ENCODE measurements at places on chromosomes 11 and 22.
A peak's percentile ranks its signal among the peaks of the same experiment; 100 is the strongest.

DNA sequence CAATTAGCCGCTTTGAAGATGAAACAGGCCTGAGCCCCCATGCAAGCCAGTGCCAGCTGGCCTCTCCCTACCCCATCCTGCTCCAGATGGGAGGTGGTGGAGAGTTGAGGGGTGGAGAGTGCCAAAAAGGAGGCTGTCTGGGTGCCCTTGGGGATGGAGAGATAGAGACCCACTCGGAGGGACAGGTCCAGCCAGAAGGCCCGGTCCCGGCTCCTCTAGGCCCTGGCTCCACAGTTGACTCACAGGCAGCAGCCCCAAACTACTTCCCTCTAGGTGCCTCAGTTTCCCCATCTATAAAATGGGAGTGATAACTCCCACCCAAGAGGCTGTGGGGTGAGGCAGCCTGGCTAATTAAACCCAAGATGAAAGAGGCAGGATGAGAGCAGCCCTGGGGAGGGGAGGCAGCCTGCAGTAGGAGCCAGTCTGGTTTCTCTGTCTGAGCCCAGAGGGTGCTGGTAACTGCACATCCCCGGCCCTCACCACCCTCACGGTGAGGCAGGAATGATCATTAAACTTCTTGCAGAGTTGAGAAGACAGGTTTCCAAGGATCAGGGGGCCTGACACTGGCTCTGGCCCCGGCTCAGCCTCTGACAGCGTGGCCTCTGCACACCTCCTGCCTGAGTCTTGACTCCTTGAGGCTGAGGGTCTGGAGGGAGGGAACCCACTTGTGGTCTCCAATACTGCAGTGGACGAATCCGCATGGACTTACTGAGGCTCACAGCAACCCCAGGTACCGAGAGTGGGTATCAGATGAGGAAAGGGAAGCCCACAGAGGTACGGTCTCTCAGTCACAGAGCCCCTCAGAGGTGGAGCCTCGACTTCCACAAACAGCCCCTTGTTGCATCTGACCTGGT is 1.4 kb upstream of the AP5B1 start:
- DNase-seq: peak; percentile 50

DNA sequence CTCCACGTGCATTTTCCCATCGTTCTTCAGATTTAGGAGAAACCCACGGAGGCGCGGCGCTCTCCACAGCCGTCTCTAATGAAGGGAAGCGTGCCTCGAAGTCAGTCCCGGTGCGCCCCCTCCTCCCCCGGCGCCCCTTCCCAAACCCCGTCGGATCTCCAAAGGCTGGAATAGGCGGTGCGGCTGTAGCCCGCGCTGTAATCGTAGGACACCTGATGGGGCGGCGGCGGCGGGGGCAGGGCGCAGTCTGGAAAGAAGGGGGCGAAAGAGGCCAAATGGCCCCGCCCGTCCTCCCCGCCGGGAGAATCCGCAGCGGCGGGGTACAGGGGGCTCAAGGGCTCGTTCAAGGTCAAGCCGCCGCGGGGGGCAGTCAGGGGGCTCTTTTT is 1.3 kb downstream of the FAM181B start:
- no peak for DNase-seq

DNA sequence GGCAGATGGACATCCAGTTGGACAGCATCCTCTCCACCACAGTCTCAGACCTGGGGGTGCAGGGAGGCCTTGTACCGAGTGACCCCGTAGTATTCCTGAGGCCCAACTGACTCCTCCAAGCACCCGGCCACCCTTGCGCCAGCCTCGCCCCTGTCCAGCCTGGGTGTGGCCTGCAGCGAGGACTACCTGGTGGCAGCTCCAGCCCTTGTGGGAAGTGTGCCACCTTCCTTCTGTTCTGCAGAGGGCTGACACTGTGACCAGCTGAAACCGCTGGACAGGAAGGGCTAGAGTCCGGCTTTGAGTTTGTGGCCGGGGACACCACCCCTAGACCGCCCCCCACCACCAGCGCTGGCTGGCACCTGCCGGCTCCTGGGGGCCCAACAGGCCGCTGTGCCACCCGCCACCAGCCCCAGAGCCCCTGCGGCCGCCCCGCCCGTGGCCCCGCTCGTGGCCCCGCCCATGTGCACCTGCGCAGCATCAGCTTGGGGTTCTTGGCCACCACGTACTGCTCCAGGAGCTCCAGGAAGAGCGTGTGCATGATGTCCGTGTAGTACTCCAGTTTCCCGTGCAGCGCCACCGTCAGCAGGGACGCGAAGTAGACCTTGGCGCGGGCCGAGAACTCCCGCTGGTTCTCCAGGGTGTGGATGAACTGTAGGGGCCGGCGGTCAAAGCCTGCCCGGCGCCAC is 10.0 kb upstream of the MAPK11 start:
- no peak for DNase-seq

- DNase-seq: peak; percentile 38
Measured at GRCh38 chr11:113506893-113507292, 31.7 kb upstream of the DRD2 start.

- DNase-seq: no peak
Measured at GRCh38 chr11:8735094-8735493, 52.5 kb downstream of the RPL27A start.

DNA sequence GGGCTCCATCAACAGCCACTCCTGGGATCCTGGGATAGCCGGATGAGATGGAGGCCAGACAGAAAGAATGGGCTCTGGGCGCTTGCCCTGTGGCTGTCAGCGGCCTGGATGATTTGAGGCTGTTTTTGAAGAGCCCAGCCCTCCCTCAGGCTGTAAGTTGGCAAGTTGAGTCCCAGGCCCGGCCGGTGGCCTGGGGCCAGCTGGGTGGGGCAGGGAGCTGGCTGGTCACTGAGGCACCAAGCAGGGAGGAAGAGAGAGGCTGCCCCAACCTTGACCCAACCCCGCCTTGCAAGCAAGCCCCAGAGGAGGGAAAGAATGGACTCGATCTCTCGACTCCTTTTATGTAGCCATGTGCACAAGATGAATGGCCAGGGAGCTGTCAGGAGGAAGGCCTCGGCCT is 34.9 kb downstream of the RIBC2 start:
- DNase-seq: no peak

DNA sequence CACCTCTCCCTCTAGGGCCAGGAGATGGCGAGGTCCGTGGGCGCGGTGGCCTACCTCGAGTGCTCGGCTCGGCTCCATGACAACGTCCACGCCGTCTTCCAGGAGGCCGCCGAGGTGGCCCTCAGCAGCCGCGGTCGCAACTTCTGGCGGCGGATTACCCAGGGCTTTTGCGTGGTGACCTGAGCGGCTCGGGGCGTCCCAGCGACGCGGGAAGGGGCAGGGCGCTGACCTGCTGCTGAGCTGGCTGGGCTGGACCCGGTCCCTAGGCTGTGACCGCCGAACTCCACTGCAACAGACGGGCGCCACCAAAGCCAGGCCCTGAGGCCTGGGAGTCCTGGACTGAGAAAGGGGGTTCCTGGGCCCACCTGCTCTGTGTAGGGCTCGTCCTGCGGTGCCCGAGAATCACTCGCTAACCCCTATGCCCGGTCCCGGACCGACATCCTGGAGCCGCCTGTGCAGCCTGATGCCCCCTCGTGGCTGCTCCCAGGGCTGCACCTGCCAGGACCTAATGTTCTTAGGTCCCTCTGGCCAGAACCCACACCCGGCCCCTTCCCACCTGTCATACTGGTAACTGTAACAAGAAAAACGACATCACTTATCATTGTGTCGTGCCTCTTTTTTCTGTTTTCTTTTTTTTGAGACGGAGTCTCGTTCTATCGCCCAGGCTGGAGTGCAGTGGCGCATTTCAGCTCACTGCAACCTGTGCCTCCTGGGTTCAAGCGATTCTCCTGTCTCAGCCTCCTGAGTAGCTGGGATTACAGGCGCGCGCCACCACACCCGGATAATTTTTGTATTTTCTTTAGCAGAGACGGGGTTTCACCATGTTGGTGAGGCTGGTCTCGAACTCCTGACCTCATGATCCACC is 15.0 kb downstream of the RHOD start:
- peak; percentile 88 for DNase-seq

- DNase-seq: no peak
Measured at GRCh38 chr11:76005756-76006155, 190.7 kb downstream of the UVRAG start.

DNA sequence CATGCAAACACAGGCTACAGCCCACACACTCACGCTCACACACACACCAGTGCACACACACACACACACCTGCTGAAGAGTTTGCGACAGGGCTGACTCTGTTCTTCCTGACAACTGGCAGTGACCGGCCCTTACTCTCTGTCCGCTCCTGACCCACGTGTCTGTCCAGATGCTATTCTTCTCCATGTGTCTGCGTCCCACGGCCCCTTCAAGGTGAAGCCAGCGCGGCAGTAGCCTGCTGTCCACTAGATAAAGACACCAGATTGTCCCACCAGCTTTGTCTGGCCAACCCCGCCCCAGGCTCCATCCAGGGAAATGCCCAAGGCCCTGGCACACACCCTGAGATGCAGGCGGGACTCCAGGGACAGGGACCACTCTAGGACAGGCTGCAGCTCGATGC is 713.9 kb downstream of the BRD1 start:
- no peak for DNase-seq

GRCh38 chr11:18046116-18046777 is at the start of gene TPH1:
Gene TPH1 (minus strand): TSS chr11:18046269. CDS start chr11:18040762, 5,507 bp downstream.
- peak; percentile 76 for DNase-seq

DNA sequence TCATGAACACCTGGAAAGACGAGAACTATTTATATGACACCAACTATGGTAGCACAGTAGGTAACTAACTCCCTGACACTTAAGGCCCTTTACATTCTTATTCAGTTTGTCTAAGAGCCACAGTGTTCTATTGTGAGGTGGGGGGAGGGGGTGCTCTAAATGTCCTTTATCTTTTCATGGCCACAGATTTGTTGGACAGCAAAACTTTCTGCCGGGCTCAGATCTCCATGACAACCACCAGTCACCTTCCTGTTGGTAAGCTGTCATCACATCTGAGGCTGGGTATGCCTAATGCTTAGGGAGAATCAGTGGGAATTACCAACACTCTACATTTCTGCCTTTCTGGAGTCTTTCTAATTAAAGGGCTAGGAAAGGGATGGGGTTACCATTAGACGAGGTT is 30.7 kb downstream of the EHF start:
- DNase-seq: no peak

DNA sequence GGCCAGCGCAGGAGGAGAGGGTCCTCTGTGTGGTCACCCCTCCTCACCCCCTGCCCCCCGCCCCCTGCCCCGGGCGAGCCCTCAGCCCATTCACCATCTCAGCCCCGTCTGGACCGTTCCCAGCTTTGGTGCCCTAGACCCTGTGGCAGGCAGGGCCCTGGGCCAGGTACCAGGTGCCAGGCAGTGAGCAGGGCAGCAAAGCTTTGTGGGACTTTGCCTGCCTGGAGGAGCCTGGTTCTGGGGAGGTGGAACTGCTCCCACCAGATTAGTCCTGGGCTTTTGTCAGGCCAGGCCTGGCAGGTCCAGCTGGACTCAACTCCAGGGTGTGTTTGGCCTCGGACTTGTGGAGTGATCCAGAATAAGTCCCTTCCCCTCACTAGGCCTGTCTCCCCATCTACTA is 13.7 kb upstream of the MYRF start:
- DNase-seq: no peak

GRCh38 chr22:40041366-40042137 is 46.8 kb downstream of the FAM83F start:
- DNase-seq: no peak

DNA sequence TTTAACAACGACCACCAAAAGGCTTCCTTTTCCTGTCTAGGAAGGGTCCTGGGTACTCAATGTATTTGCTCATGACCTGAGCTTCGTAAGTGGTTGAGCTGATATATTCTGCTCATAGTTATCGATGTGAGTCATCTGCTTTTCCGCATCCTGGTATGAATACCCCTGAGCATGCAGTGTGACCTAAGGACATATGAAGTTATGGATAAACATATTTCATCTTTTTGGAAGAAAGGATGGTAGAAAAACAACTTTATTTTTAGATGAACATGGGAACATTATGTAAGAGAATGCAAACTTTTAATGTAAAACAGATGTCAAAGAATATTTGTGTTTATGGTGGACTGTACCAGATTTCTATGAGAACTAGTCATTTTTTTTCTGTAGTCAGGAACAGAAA is 28.4 kb downstream of the TRPC6 start:
- no peak for DNase-seq

DNA sequence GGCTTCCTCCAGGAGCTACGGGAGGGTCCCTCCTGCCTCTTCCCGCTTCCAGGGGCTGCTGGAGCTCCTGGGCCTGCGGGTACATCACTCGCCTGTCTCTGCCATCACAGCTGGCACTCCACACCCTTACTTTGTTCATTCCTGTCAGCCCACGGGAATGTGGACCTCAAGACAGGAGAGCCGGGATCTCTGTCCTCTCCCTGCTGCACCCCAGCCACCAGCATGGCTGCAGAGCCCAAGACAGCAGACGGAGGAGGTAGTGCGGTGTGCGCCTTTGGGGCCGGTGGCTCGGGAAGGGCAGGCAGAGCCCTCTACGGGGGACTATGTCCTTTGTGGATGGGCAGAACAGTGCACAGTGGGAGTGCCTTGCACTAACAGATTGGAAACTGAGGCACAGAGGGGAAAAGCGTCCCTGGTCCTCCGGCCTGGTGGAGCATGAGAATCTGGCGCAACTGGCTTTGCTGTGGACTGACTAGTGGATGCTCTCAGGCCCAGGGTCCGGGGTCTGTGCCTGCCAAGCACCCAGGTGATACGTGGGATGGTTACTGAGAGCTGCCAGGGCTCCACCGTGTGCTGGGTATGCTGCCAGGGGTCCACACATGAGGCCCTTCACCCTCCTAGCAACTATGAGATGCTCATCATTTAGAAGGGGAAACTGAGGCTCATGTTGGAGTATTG is 47.3 kb downstream of the IGF2 start:
- no peak for DNase-seq

- DNase-seq: peak; percentile 56
Measured at GRCh38 chr11:45267052-45267451, 19.1 kb downstream of the SYT13 start.

DNA sequence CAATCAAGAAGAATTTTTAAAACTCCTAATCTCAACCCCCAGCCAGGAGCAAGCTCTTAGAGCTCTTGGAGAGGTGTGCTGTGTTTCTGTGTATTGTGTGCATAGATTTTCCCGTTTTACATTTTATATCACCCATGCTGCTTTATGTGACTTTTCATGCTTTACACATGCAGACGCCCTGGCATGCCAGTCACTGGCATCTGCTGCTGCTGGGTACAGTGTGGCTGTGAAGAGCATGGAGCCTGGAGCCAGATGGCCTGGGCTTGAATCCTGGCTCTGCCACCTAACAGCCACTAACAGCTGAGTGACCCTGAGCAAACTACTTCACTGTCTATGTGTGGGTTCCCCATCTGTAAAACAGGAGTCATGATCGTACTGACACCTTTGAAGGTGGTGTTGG is 23.1 kb downstream of the POLR3H start:
- DNase-seq: no peak

- DNase-seq: no peak
Measured at GRCh38 chr22:34761111-34761510, 304.8 kb upstream of the ISX start.
